ENCODE measurements at places on chromosomes 4 and X. TPM values are rescaled to one million over a fixed set of nuclear protein-coding genes. Genes with fewer than 3 reads are reported as not detected.

Gene BEX3
- total RNA-seq: 8.8 TPM

Gene CXCL9
- 0.10 TPM for total RNA-seq

Gene MAGEA1
- not detected for total RNA-seq

Gene ASB12
- 36.3 TPM for total RNA-seq

Gene GPR78
- not detected for total RNA-seq
